NCI-H1694 (cell line): ENCODE measurements at places on chromosomes 5 and 9.

DNA sequence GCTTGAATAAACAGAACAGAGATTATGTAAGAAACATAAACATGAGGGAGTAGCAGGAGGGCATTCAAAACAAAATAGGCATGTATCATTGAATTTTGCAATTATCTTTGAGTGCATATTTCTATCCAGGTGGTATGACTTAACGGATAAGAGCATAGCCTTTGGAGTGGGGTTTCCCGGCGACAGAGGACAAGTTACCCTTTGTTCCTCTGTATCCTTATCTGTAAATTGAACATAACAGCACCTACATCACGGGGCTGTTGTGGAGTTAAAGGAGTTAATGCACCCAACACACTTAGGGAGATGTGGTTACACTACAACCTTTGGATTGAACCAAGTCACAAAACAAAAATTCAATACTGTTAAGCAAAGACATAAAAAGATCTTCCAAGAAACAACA is 314.6 kb upstream of the KIF2A start:
- no peak for DNase-seq

GRCh38 chr5:111962906-111963305 is 205.9 kb upstream of the NREP start:
- DNase-seq, result no peak

GRCh38 chr5:58551492-58551891 is 31.4 kb upstream of the RAB3C start:
- DNase-seq, result no peak

DNA sequence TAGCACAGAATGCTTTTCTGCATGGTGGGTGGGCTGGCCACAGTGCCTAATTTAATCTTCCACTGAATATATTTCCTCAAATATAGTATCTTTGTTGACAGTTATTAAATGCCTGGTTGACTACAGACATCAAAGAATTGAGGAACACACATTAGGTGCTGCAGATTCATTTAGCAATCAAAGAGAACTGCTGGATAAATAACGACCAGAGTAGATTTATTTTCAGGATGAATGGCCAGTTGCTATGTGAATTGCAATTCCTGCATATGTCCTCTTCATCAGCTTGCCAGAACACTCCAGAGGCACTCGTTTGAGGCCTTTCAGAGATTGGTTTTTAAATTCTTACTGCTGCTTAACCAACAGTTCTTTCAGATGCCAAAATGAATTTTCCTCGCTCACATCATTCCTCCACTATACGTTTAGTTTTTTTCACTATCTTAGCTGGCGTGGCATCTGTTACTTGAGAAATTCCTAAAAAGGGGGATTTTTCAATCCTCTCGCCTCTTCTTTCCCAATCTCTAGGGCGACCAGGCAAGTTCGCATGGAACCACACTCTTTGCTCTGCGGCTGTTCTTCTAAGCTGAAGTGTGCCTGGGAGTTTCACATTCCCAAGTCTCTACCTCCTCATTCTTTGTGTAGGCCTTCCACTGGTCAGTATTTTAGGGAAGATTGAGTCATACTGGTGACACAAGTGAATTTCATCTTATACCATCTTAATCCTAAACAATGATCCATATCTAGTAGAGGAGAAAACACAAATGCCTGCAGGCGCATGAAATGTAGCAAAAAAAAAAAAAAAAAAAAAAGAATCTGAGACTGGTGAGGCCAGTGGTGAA is 237.1 kb upstream of the NMUR2 start:
- no peak for DNase-seq
